HFFc6 (cell line): ENCODE measurements at places on chromosomes 1 and 21. TPM values are rescaled to one million over a fixed set of nuclear protein-coding genes. Genes with fewer than 3 reads are reported as not detected.
A peak's percentile ranks its signal among the peaks of the same experiment; 100 is the strongest.

DNA sequence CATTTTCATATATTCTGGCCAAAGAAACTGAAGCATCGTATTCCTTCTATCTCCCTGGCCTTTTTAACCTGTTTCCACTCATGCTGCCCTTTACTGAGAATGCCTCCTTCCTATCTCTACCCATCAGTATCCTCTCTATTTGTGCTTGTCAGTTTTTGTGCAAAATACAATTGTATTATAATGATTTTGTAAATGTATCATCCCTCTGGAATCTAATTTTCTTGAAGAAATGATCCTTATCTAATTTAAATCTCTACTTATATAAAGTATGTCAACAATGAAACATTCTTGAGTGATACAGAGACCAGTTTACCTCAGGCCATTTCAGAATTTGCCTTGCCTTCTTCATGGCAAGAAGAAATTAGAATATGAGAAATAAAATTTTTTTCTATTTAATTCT is 59.0 kb upstream of the TEKT2 start:
- DNase-seq = no peak

GRCh38 chr1:29972421-29973053 is 736.2 kb downstream of the PTPRU start:
- DNase-seq = no peak

DNA sequence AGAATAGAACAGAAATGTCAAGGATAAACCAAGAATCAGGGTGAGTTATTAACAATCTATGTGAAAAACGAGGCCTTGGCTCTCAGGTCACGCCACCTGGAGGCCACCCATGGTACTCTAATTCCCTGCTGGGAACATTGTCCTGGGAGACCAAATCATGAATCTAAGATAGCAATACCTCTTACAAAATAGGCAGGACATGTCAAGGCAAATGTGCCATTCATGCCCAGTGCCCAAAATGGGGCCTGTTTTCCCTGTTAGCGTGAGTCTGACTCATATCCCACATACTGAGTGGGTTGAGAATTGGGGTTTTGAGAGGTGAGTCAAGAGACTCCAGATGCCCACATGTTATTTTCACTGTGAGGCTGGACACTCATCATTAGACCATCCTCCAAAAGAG is 380.8 kb downstream of the HHIPL2 start:
- peak; percentile 90 for DNase-seq

Gene GBP7
- total RNA-seq = not detected in 3 replicates

Gene CDC42
- total RNA-seq = 269 to 295 TPM (median 291 TPM) in 3 replicates

Gene HDAC1
- total RNA-seq = 72.5 to 94.2 TPM (median 77.0 TPM) in 3 replicates

GRCh38 chr21:43328958-43329691 is 97.8 kb downstream of the SIK1 start:
- DNase-seq = no peak

- no peak for DNase-seq
Observed at GRCh38 chr1:151702936-151703335, 13.7 kb downstream of the CELF3 start.

Gene G0S2
- 1.6 to 2.8 TPM (median 2.1 TPM) in 3 replicates for total RNA-seq

DNA sequence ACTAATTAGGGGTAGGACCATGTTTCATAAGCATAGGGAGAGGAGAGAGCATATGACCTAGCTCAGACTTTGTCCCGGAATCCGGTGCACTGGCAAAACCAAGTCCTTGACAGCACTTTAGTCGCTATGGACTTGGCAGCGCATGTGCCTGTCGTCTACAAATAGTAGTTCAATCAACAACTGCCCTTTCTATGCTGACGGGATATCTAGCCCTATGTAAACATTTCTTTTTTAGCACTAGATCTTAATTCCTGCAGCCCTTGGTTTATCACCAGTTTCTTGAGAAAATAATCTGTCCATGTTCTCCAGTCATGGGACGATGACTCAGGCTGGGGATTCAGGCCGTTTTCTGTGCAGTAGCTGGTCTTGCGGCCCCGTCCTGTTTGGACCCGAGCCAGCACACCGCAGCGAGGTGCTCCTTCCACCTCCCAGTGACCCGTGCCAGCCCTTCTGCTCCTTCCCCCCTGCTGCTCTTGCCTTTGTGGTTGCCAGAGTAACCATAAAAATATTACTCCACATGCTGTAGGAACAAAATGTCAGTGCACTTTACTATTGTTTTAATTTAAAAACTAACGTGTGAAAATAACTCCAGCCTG is 8.6 kb upstream of the MT1HL1 start:
- no peak for DNase-seq

Gene FMO3
- total RNA-seq = 0.34 TPM in 1 of 2 replicates, not detected in the other

DNA sequence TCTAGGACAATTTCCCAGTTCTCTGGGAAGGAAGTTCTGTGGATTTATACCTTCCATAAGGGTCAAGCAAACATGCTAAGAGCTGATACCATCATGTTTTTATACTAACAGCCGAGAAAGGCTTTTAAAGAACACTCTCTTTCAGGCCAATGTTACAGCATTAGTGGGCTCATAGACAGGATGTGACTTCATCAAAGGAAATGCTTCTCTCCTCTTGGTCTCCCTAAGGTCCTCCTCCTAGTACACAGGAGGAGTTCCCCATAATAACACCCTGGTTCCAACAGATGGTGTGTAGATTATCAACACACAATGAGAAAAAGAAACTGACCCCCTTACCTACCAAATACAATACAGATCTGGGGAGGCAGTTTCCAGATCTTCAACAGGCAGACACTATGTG is 26.7 kb upstream of the GLIS1 start:
- DNase-seq = peak; percentile 50

Gene TMPRSS2
- total RNA-seq = not detected in 2 replicates

DNA sequence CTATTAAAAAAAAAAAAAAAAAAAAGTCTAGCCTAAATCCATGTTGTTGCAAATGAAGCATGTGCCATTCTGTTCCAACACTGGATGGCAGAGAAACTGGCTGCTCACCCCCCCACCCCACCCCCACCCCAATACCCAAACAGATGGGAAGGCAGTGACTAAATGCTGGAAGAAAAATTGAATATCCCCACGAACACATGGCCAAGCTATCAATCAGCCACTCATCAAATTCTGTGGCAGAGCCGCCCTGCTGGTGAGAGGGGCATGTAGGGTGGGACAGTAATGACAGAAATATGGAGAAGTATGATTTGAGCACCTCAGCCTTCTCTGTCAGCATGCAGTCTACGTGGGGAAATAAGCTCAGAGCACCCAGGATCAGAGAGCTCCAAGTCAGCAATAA is 34.1 kb downstream of the OPTC start:
- no peak for DNase-seq

Gene IFI44L
- total RNA-seq = 0.34 and 0.37 TPM in 2 replicates

DNA sequence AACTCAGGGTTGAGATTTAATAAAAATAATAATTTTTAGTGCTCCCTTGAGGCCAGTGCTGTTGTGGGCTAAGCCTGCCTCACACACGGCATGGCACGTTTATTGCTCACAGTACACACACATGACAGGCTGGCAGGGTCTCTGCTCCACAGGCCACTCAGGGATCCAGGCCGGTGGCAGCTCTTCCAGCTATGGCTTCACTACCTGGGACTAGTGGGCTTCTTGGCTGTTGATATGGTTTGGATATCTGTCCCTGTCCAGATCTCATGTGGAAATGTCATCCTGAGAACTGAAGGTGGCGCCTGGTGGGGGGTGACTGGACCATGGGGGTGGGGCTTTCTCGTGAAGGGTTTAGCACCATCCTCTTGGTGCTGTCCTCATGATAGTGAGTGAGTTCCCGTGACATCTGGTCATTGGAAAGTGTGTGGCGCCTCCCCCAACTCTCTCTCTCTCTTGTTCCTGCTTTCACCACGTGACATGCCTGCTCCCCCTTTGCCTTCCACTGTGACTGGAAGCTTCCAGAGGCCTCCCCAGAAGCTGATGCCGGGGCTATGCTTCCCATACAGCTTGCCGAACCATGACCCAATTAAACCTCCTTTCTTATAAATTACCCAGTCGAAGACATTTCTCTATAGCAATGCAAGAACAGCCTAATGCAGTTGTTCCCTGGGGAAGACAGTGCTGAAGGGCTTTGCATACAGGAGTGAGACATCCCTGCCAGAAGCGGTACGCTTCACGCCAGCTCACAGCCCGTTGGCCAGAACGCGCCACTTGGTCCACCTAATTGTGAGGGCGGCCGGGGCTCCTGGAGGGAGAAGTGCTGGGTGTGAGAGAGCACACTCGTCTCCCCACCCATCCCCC is 226.9 kb upstream of the C1orf174 start:
- no peak for DNase-seq

Gene ZSWIM5
- not detected in 3 replicates for total RNA-seq

Gene WNT9A
- 0.21 and 0.57 TPM in 2 replicates for total RNA-seq

- DNase-seq = no peak
Observed at GRCh38 chr1:93450321-93450720, 2.4 kb downstream of the FNBP1L start.

GRCh38 chr1:164320790-164321731 is 237.9 kb upstream of the PBX1 start:
- DNase-seq = no peak

DNA sequence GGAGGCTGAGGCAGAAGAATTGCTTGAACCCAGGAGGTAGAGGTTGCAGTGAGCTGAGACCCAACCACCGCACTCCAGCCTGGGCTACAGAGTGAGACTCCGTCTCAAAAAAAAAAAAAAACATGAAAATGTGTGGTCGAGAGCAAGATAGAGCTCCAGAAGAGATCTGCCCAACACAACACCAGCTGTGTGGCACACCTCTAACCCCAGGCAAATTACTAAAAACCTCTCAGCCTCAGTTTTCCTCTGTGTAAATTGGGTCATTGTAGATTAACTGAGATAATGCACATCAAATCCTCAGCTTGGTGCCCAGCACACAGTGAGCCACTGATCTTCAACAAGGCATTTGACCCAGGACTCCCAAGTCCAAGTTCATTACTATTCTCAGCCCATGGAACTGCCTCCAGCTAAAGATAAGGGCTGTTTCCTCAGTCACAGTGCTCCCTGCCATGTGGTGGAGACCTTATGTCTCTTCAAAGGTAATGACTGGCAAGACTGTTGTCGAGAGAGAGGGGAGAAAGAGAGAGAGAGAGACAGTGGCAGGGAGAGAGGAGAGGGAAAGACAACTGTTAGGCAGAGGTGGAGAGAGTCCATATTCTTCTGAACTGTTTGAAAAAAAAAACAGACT is 58.1 kb downstream of the PTP4A2 start:
- DNase-seq = no peak

- DNase-seq = no peak
Observed at GRCh38 chr1:204453141-204453772, 41.3 kb downstream of the PIK3C2B start.

DNA sequence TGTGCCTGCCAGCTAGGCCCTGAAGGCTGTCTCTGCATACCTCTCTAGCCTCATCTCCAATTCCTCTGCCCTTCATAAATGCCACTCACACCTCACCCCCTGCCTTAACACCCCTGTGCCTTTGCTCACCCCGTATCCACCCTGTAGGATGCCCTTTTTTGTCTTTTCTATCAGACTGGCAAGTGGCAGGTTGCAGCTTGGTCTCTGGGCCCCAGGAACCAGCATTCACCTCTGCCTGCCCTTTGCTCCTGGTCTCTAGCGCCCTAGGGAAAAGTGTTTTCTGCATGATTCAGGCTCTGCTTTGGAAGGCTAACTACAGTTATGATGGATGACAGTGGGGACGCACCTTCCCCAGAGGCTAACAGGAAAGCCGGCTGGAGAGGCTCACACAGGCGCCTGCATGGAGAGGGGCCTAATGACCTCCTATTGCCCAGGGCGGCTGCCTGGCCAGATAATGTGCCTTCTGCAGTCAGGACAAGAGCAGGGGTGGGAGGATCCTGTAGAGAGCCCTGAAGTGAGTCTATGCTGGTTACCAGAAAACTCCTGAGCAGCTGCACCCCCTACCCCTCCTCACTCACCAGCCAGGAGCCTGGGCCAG is 11.2 kb downstream of the KANK4 start:
- DNase-seq = no peak

DNA sequence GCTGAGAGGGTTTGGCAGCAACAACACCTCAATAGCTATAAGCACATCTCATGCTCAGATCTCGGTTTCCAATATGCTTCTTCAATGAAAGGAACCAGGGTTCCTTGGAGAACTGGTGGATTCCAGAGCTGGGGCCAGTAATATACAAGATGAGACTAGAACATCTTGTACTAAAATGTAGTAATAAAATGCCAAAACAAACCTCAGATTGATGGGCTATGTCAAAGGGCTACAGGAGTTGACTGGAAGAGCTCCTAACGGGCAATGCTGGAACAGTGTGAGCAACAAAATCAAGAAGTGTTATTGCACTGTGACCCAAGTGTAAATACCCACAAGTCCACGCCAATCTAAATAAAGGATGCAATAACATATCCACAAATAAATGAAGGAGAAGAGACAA is 26.1 kb upstream of the SLC19A1 start:
- DNase-seq = no peak

GRCh38 chr1:83011265-83011664 is 987.7 kb downstream of the TTLL7 start:
- no peak for DNase-seq

Gene CCDC27
- total RNA-seq = not detected in 3 replicates

DNA sequence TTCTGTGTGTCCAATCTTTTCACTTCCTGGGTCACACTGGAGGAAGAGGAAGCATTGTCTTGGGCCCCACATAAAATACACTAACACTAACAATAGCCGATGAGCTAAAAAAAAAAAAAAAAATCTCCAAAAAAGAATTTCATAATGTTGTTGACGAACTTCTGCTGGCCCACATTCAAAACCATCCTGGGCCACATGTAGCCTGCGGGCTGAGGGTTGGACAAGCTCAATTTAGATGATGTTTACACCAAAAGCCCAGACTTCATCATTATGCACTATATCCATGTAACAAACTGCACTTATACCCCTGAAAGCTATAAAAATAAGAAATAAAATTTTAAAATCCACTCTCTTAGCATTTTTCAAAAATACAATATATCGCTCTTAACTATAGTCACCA is 187.8 kb upstream of the PTBP2 start:
- DNase-seq = no peak

Gene S100A7A
- not detected in 3 replicates for total RNA-seq

Gene FMO1
- total RNA-seq = not detected in 3 replicates

Gene ERICH3
- not detected in 3 replicates for total RNA-seq

- no peak for DNase-seq
Observed at GRCh38 chr1:200333329-200333728, 76.5 kb downstream of the ZNF281 start.

Gene SPRR5
- total RNA-seq = not detected in 3 replicates

DNA sequence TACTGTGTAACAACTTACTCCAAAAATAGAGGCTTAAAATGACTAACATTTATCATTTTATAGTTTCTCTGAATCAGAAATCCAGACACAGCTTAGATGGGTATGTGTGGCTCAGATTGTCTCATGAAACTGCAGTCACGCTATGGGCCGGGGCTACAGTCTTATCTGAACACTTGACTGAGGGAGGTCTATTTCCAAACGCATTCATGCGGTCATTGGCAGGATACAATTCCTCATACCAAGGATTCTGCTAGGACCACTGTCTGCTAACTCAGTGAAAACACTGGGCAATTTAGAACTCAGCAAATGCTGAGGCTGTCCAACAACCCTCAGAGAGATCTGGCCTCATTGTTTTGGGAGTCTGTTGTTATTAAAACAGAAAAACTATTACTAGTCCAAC is 178.6 kb downstream of the TBX15 start:
- DNase-seq = no peak
